ENCODE measurements at places on chromosomes 13 and 19.

DNA sequence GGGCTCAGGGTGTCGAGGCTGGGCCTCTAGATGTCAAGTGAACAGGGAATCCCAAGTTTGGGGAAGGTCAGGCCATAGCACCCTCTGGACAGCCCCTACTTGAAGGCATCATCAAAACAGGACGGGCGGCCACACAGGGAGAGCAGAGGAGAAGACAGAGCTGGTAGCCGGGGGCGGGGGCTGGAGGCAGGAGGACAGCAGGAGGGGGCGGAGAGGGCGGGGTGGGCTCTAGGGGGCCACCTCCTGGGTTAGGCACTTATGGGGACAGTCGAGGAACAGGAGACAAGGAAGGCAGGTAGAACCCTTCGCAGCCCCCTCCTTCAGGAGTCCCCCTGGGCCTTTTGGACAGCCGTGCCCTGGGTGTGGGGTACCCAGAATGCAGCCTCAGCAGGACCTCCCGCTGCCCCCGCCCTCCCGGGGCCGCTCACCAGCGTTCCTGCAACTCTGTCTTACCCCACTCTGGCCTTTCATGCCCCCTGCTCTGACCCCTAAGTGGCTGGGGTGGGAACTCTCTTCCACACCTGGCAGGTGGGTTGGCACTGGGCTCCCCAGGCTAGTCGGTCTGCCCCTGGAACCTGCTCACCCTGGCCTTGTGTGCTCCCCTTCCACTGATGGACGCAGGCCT lies 5.8 kb downstream of the SSBP4 start:
- no peak for DNase-seq

DNA sequence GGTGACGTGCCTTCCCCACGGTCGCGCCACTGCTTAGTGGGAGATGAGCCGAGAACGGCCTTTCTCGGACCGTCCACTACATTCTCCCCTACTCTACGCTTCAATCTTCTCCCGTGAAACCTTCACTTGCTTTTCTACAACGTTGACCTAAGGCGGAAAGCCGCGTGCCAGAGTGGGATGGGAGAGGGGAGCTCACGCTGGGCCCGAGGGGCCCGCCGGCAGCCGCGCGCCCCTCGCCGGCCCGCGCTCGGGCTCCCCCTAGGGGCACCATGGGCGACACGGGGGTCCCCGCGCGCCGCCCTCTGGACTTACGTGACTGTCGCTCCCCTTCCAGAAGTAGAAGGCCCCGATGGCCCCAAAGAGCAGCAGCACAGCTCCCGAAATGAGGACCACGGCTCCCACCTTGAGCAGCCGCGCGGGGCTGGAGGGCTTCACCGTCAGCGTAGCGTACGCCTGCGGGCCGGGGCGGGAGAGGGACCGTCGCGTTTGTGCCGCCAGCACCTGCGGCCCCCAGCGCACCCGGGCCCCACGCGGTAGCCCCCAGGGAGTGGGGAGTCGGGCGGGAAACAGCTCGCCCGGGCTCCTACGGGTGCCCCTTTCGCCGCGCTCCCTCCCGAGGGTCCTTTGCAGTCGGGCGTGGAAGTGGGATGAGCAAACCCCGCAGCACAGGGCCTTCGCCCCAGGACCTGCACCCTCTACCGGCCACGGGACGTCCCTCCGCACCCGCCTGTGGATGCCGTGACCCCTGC lies 727 bp downstream of the CNMD start:
- no peak for DNase-seq

- no peak for DNase-seq
These were observed 61.3 kb downstream of the ENOX1 start for GRCh38 chr13:43725460-43725859.

- DNase-seq, result no peak
These were observed 3.8 kb upstream of the SLC8A2 start for GRCh38 chr19:47475465-47475864.

Measured in stimulated activated CD8-positive, alpha-beta memory T cell treated with anti-CD3 and anti-CD28 coated beads, Interleukin-7, amount 100 ng/mL, for 4 hours (primary cell).